Activated CD8-positive, alpha-beta memory T cell treated with anti-CD3 and anti-CD28 coated beads for 1 hour (primary cell): ENCODE measurements at places on chromosomes 2 and 18.

- no peak for DNase-seq
Observed at GRCh38 chr2:137910641-137911040, 53.6 kb upstream of the HNMT start.

GRCh38 chr2:129912066-129912820 lies 67.2 kb upstream of the RAB6C start:
- no peak for DNase-seq

DNA sequence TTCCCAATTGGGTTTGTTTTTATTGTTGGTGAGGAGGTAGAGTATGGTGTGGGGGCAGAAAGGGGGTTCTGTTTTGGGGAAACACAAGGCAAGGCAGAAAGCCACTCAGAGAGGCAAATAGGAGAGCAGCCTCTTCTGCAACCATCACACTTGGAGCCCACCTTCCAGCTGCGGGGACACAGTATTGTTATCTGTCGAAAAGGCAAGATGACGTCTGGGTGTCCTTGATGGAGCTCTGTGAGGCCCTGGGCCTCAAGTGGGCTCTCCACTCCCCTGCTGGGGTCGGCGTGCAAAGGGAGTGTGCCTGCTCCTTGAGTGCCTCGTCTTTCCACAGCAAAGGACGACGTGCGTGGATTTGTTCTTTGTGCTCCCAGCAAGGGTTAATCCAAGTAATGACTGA lies 227.6 kb downstream of the ANAPC1 start:
- no peak for DNase-seq

DNA sequence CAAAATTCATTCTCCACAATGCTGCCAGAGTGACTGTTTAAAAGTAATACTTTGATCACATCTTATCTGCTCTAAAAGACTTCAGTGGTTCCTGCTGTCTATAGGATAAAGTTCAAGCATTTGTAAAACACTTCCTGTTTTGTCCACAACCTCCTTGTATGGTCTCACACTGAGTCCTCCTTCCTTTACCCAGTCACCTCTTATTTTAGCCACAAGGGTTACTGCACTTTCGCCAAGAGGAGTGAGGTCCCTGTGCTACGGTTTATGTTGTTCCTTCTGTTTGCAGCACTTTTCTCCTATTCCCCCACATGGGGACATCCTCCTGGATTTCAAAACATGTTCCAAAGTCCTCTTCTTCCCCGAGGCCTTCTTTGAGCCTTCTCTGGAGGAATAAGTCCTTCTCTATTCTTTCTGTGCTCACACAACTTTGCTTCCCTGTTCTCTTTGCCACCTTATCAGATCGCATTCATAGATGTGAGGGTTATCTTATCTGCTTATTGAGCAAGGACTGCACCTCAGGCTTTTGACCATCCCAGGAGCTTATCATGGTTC lies 112.2 kb upstream of the NABP1 start:
- DNase-seq, result no peak

GRCh38 chr2:191176801-191177438 lies 26.1 kb upstream of the STAT4 start:
- no peak for DNase-seq

DNA sequence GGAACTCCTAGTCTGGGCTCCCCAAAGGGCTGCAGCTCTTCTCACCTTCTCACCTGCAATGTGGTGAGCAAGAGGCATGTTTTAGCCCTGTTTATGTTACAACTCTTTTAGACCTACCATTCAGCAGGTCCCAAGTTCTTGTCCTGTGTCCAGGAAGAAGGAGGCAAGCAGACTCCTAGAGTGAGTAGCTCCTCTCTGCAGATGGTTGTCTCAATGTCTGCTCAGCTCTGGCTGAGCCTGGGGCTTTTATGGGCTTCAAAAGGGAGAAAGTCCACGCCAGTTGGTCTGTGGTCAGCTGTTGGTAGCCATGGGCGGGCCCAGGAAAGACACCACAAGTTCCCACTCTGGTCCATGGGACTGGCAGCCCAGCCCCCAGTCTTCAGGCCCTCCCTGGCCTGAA lies 148.1 kb upstream of the HS6ST1 start:
- no peak for DNase-seq

DNA sequence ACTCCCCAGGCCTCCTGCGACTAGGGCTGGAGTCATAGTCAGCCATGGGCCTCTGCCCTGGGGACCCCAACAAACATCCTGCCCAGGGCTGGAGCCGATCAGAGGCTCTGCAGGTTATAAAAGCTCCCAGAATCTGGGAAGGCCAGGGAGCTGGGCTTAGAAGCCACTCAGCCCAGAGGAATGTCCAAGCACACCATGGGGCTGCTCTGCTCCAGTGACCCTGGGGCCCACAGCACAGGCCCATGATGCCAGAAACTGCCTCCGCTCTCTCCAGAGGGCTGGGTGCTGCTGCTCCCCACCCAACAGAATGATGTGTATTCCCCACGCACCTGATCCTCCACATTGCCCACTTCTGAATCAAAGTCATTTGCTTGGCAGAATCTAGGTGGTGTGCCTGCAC lies 88.5 kb downstream of the ARMC9 start:
- DNase-seq, result no peak

- no peak for DNase-seq
Observed at GRCh38 chr2:30239986-30240752, 8.8 kb downstream of the LBH start.

GRCh38 chr2:106953779-106954178 lies 67.8 kb upstream of the ST6GAL2 start:
- DNase-seq, result no peak

- no peak for DNase-seq
Observed at GRCh38 chr18:60358516-60358915, 14.1 kb downstream of the MC4R start.

DNA sequence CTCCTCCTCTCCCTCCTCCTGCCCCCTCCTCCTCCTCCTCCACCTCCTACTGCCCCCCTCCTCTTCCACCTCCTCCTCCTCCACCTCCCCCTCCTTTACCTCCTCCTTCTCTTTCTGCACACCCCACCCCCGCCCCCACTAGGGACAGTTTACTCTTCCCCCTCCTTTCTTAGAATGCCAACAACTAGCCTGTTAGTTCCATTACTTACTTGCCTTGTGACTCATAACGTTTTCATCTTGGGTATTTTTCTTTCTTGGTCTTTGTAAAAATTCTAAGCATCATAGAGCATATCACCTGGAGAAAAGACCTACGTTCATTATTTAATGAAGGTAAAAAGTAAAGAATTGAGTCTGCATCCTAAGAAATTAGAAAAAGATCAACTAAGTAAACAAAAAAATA lies 165.3 kb downstream of the NEDD4L start:
- DNase-seq, result no peak

DNA sequence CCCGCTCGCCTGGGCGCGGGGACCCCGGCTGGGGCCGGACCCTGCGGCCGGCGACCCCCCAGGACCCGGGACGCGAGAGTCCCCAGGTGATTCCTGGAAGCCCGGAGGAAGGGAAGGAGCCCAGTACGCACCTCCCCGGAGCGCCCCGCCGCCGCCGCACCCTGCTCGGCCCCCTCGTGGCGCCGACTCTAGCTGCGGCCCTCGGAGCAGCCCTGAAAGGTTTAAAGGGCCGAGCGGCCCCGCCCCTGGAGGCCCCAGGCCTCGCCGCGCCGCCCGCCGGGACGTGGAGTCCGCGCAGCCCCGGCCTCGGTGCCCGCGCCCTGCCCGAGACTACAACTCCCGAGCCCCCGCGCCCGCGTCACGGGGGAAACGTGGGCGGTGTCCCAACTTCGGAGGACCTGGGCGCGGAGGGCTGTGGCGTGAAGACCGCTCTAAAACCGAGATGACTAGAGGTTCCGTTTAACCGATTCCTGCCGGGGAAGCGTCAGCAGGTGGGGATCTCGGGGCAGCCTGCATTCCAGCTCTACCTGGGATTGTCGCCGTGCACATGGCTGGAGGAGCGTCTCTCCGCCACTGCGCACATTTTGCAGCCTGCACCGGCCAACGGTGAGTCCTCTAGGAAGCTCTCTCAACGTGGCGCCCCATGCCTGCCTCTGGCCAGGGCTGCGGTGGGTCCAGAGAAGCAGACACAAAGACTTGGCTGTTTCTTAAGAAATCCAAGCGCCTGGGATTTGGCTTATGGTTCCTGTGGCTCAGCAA lies at the start of gene TMEM150A:
TMEM150A (minus strand) TSS at position 223 of the 759 bp plus-strand sequence. CDS start 750 bp downstream, outside the sequence.
- peak; percentile 56 for DNase-seq

GRCh38 chr18:40874233-40874632 lies 1080.8 kb upstream of the PIK3C3 start:
- no peak for DNase-seq

DNA sequence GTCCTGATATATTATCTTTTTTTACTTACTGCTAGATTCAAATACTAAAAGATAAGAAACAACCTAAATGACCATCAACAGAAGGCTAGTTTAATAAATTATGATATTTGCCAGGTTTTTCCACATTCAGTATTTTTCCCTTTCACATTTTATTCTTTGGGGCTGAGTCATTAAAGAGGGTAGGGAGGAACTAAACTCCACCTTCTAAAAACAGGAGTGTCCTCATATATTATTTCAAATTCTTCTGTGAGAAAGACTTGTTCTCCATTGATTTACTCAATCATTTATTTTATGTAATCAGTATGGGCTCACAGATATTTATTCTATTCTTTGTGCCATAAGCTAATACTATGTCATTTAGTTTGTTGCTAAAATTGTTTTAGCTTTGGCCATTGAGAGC lies 9.0 kb downstream of the HDHD2 start:
- no peak for DNase-seq

GRCh38 chr2:233535271-233535670 lies 31.3 kb downstream of the USP40 start:
- DNase-seq, result no peak

GRCh38 chr18:26546170-26546874 lies 2.0 kb downstream of the KCTD1 start:
- no peak for DNase-seq

DNA sequence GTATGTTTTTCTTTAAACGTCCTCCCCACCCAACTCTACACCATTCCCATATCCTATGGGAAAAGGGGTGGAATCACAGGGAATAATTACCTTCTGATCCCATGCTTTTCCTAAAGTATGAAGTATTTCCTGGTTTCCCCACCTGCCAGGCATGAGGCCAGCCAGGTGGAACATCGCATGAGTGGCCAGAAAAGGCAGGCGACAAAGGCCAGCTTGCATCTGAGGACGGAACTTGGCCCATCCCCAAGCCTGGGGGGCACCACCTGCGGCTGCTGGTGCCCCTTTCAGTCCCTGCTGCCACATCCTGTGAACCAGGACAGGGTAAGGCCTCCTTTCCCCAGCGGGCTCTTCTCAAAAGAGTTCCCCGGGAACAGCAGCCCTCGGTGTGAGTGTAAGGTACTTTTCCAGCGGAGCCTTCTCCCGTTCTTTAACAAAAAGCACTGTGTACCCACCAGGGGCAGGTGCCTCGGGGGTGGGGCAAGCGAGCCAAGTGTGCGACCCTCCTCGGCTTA lies 1.2 kb upstream of the ERFE start:
- no peak for DNase-seq

DNA sequence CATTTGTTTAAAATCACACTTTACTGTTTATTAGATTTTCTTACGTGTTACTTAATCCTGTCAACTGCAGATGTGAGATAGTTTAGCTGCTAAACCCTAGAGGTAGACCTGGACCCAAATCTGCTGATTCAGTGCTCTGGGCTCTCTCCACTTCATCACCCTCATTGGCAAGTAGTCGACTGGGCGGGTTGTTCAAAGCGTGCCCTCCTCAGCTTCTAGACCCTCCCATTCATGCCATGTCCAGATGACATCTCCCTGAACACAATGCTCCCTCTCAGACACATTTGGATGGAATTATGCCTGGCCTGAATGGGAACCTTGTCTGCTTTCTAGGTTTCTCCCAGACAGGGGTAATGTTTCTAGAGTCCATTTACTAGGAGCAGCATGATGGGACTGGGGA lies 43.7 kb downstream of the RPIA start:
- DNase-seq, result no peak

- no peak for DNase-seq
Observed at GRCh38 chr2:25936889-25937545, 45.3 kb downstream of the KIF3C start.

- DNase-seq, result no peak
Observed at GRCh38 chr2:55581874-55582547, 35.4 kb downstream of the PPP4R3B start.

GRCh38 chr2:142286618-142287017 lies 155.8 kb upstream of the LRP1B start:
- no peak for DNase-seq
